ENCODE measurements at places on chromosomes 13 and 19. TPM values are rescaled to one million over a fixed set of nuclear protein-coding genes. Genes with fewer than 3 reads are reported as not detected.

PLEKHA4 gene
- 21.2 TPM for total RNA-seq

KIR2DL1 gene
- total RNA-seq = 0.83 TPM

SPTBN4 gene
- total RNA-seq = 0.53 TPM

DHDH gene
- 1.9 TPM for total RNA-seq

TNFRSF19 gene
- 21.1 TPM for total RNA-seq

CADM4 gene
- 8.1 TPM for total RNA-seq

RASAL3 gene
- 15.0 TPM for total RNA-seq

CYP2A7 gene
- total RNA-seq = 0.68 TPM

FARSA gene
- total RNA-seq = 44.4 TPM

NDUFS7 gene
- 76.7 TPM for total RNA-seq

KLK12 gene
- 1.9 TPM for total RNA-seq

F2RL3 gene
- total RNA-seq = 22.5 TPM

ZNF541 gene
- total RNA-seq = 0.89 TPM

CEACAM5 gene
- 99.7 TPM for total RNA-seq

PLIN4 gene
- 4.6 TPM for total RNA-seq

LCP1 gene
- 371 TPM for total RNA-seq

ASPDH gene
- total RNA-seq = not detected

MOB3A gene
- 69.2 TPM for total RNA-seq

U2AF1L4 gene
- 20.3 TPM for total RNA-seq

PROZ gene
- not detected for total RNA-seq

ZNF667 gene
- 1.4 TPM for total RNA-seq

CACNA1A gene
- 0.71 TPM for total RNA-seq

RFPL4AL1 gene
- not detected for total RNA-seq

ZNF470 gene
- 3.5 TPM for total RNA-seq

MYO1F gene
- 162 TPM for total RNA-seq

SETDB2 gene
- 21.1 TPM for total RNA-seq

VN1R2 gene
- not detected for total RNA-seq

FCAR gene
- 6.7 TPM for total RNA-seq

TMEM38A gene
- 7.1 TPM for total RNA-seq

C19orf85 gene
- not detected for total RNA-seq

GFY gene
- total RNA-seq = not detected

SIGLEC12 gene
- 5.9 TPM for total RNA-seq

GNA15 gene
- total RNA-seq = 24.2 TPM

SCGB2B2 gene
- total RNA-seq = 1.5 TPM

SSBP4 gene
- 65.6 TPM for total RNA-seq

RAB11B gene
- 101 TPM for total RNA-seq

IZUMO2 gene
- not detected for total RNA-seq

SPC24 gene
- total RNA-seq = 1.8 TPM

TSKS gene
- 1.2 TPM for total RNA-seq

TPTE2 gene
- total RNA-seq = not detected

CD22 gene
- 19.1 TPM for total RNA-seq

WTIP gene
- 23.5 TPM for total RNA-seq

PSPN gene
- total RNA-seq = 2.2 TPM

CAB39L gene
- total RNA-seq = 13.4 TPM

HOMER3 gene
- total RNA-seq = 20.5 TPM

TMEM238 gene
- 16.4 TPM for total RNA-seq

CEACAM16 gene
- not detected for total RNA-seq

ZNF534 gene
- 0.18 TPM for total RNA-seq
